ENCODE measurements at places on chromosomes 4 and X.
A peak's percentile ranks its signal among the peaks of the same experiment; 100 is the strongest.

GRCh38 chrX:108224727-108225621 lies 133.4 kb downstream of the ATG4A start:
- no peak for DNase-seq

- DNase-seq = no peak
Observed at GRCh38 chr4:186757696-186758355, 34.2 kb upstream of the FAT1 start.

- DNase-seq = no peak
Observed at GRCh38 chr4:155604718-155605626, 61.7 kb upstream of the GUCY1A1 start.

DNA sequence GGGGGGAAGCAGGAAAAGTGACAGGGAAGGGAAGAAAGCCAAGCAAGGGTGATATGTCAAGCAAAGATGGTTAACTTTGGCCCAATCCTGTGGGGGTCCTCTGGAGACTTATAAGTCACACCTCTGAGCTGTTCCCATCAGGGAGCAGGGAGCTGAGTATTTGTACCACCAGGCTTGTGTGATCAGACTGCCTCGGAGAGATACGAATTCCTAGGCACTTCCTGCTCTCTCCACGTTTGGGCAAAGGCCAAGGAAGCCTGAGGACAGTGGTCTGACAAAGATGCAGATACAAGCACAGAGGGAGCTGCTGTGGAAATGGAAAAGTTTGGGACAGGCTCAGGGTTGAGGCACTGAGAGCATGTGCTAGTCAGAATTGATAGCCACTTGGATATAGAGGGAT lies 10.4 kb upstream of the PPP3CA start:
- no peak for DNase-seq

- no peak for DNase-seq
Observed at GRCh38 chr4:96164814-96165351, 325.0 kb downstream of the PDHA2 start.

GRCh38 chr4:101795704-101796103 lies 5.2 kb downstream of the BANK1 start:
- no peak for DNase-seq

DNA sequence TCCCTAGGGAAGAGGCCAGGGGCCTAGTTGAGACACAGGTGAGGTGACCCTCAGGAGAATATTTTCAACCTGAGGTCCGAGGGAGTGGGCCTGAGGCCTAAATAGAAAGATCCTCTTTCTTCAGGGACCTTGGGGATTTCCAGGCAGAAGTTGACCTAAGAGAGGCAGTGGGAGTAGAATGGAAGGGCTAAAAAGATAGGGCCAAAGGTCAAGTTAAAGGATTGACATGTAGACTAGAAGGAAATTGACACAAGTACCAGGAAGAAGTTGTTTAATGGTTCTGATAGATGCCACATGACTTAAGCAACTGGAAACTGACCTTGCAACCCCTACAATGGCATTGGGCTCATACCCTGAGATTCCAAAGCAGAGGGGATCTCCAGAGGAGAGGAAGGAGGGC lies 76.9 kb downstream of the SHROOM3 start:
- DNase-seq = no peak

GRCh38 chr4:139851133-139851532 lies 185.5 kb downstream of the MGST2 start:
- no peak for DNase-seq

GRCh38 chrX:45602151-45602550 lies 401.5 kb upstream of the DIPK2B start:
- no peak for DNase-seq

DNA sequence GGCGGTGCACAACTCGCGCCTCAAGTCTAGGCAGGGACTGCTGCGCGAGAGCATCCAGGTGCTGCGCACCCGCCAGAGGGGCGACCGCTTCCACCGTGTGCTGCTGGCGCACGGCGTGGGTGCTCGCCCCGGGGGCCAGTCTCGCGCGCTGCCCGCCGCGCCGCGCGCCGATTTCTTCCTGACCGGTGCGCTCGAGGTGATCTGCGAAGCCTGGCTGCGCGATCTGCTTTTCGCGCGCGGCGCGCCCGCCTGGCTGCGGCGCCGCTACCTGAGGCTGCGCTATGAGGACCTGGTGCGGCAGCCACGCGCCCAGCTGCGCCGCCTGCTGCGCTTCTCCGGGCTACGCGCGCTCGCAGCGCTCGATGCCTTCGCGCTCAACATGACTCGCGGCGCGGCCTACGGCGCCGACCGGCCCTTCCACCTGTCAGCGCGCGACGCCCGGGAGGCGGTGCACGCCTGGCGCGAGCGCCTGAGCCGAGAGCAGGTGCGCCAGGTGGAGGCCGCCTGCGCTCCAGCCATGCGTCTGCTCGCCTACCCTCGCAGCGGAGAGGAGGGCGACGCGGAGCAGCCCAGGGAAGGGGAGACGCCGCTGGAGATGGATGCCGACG lies 1.3 kb downstream of the CHST7 start:
- DNase-seq = peak; percentile 47

DNA sequence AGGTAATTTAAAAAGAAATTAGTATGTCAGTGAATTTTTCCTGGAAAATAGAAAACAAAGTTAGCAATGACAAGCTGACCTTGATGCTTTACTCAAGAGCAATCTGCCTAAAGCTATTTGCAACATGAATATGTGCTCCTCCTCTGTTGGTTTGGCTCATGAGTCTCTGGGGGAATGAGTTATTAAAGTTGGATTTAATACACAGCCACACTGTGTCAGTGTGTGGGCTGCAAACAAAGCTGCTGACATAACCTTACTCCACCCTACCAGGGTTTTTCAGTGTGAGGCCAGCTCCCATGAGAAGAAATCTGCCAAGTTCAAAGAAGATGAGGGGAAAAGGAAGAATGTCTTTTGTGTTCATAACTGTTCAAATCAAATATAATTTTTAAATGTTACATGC lies 280.5 kb downstream of the TLL1 start:
- DNase-seq = no peak

- DNase-seq = no peak
Observed at GRCh38 chrX:65752294-65752693, 84.8 kb downstream of the MSN start.

DNA sequence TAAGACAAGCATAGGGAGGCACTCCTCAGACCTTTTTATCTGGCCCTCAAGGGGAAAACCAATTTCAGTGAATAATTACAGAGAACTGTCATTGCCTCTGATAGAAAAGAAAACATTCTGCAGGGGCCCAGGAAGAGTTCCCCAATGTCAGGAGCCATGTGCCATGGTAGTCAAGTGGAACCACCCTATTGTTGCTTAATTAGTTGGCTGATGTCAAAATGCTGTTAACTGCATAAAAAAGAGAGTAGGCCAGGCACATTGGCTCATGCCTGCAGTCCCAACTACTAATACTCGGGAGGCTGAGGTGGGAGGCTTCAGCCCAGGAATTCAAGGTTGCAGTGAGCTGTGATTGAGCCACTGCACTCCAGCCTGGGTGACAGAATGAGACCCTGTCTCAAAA lies 28.6 kb upstream of the OGT start:
- DNase-seq = no peak

DNA sequence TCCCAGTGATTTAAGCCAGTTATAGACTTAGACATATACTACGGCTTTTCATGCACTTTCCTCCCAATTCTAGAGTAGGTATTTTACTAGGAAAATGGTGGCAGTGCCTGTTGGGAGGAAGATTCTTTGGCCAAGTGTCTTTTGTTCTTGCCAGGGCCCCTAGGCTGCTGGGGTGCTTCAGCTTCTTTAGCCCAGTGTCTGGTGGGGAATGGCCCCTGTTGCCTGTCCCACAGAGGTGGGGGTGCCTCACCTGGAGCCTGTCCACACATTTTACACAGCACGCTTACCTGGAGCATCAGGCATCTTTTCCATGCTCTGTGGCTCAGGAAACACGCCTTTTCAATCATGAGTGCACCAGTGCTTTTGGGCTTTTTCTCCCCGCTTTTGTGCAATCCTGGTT lies 33.2 kb upstream of the MSANTD1 start:
- DNase-seq = no peak

DNA sequence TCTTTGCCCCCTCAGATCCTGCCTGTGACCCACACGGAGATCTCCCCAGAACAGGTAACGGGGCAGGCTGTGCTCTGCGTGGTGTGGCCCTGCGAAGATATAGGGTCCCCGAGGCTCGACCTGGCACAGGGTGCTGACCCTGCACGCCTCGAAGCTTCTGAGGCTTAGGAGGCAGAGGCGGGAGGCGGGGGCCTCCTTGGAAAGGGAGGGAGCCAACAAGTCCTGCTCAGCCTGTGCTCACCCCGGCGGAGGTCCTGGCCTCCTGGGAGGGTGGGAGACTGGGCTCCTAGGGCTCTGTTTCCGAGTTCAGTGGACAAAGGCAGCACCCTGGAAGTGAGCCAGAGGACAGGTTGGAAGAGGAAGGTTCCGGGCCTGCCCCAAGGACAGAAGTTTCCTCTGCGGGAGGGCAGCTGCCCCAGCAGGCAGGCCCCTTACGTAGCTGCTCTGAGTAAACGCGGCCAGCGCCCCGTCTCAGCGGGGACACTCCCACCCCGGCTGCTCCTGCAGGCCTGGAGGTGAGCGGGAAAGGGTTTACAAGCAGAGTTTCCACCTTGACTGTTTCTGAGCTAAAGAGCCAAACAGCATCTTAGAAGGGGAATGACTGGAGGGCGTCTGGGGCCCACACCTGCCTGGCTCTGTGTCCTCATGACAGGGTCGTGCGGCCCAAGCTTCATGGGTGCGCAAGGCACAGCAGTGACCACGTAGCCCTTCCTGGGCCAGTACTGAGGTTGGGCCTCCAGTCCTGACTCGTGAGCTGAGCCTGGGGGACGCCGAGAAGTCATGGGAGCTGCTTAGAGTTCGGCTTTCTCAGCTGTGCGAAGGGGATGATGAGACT lies 16.1 kb downstream of the TMEM175 start:
- peak; percentile 26 for DNase-seq

GRCh38 chr4:154349829-154350228 lies 141.8 kb downstream of the DCHS2 start:
- no peak for DNase-seq

DNA sequence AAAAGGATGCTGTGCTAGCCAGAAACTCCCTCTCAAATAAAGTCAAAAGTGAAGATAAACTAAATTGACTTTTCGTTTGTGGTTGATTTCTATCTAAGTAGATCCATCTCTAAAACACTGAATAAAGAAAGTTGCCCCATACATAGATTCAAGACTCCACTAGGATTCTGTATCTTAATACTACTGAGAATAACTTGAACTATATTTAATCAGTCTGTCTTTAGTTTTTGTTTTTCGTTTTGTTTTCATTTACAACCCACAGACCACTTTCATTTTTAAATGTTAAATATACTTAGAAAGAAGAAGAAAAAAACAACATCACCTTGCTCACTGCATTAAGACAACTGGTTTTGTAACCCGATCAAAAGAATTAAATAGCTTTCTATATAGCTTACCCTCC lies 655.0 kb downstream of the RPA4 start:
- no peak for DNase-seq

GRCh38 chr4:120754590-120754989 lies 167.9 kb downstream of the PRDM5 start:
- no peak for DNase-seq

GRCh38 chr4:104942990-104943743 lies 203.5 kb upstream of the TET2 start:
- no peak for DNase-seq

- no peak for DNase-seq
Observed at GRCh38 chr4:71978210-71978835, 53.5 kb upstream of the NPFFR2 start.

- no peak for DNase-seq
Observed at GRCh38 chr4:122700178-122700725, 32.3 kb upstream of the BBS12 start.

GRCh38 chrX:7330556-7330955 lies 182.6 kb upstream of the PUDP start:
- DNase-seq = no peak

DNA sequence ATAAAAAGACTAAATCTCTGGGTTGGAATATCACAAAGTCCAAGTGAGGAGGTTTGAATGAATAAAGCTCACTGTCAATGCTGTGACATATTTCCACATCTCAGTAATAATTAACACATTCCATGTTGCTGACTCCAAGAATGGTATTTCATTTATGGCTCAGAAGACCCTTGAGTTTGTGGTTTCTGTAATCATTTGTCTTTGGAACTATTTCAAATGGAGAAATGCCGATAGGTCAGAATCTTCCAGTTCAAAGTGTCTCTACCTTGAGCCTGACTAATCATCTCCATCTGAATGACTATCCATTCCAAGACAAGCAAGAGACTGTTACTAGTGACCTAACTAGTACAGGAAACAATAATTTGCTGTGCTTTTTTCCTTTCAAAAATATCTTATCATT lies 24.2 kb upstream of the SLC2A9 start:
- DNase-seq = no peak

DNA sequence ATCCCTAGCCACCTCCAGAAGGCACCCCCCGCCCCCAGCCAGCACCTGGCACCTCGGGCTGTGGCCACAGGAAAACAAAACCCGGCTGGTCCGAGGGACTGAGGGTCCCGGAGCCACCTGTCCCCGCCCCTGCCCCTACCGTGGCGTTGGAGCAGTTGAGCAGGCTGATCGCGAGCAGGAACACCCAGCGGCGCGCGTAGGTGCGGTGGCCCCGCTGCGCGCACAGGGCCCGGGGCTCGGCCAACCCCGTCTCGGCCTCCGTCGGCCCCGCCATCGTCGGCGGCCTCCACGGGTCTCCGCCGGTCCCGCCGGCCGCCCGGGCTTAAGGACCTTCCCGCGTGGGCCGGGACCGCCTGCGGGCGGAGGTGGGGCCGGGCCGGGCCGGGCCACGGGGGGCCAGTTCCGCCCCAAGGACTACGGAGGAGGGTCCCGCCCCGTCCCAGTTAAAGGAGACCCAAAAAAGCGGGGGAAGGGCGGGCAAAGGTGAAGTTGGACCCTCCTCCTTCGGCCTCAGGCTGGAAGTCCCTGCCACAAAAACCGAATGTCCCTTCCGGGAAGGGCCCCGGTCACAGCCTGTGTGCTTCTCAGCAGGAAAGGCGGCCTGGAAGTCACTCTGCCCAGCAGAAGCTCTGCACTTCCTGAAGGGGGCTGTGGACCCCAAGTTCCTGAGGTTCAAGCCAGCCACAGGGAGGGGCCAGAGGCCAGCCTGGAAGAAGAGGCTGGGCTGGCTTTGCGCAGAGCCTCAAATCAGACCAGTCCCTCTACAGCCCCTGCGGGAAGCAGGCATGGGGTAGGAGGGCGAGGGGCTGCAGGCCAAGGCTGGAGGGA lies at the start of gene SLC49A3:
TSS of gene SLC49A3 (minus strand) at position 298 of the 828 bp plus-strand sequence. CDS start at position 274, 24 bp downstream.
- no peak for DNase-seq

- DNase-seq = no peak
Observed at GRCh38 chrX:148381603-148382002, 118.8 kb upstream of the AFF2 start.

- no peak for DNase-seq
Observed at GRCh38 chr4:20616848-20617247, 83.4 kb upstream of the PACRGL start.

Measured in activated CD4-positive, CD25-positive, alpha-beta regulatory T cell treated with anti-CD3 and anti-CD28 coated beads, Interleukin-2, amount 50 U/mL, for 72 hours (primary cell).